HEK293T (cell line): ENCODE measurements at places on chromosomes 3 and 15.

GRCh38 chr3:114179575-114179974 is 723 bp upstream of the DRD3 start:
- DNase-seq, result no peak

DNA sequence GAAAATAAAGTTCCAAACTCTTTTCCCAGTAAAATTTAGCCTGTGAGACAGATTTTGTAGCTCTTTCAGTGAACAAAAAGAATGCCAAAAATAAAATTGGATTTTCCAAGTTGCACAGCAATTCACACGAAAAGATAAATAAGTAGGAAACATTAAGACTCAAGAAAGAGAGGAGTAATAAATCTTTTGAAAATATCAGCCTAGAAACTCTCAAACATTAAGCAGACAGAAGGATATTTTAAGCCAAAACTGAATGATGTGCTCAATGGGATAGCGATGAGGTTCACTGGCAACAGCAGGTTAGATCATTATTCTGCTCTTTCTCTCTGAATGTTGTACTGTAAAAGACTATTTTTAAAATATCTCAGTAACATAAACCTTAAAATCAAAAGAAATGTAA is 115.0 kb downstream of the STAG1 start:
- DNase-seq, result no peak

GRCh38 chr15:71790081-71790480 is 20.3 kb upstream of the NR2E3 start:
- no peak for DNase-seq

DNA sequence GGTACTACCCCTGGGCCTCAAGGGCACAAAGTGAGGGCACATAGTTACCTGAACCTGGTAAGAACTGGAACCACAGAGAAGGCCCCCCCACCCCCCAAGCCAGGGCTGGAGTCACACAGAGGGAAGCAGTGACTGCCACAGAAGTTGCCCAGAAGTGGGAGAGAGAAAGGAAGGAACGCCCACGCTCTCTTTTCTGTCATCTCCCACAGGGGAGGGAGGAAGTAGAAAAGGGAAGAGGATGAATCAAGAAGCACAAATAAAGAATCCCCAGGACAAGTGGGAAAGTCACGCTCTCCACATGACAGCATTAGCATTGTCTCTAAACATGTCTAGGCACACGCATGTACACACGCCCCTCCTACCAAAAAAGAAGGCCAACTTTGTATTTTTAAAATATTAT is 114.7 kb upstream of the FRMD4B start:
- no peak for DNase-seq

DNA sequence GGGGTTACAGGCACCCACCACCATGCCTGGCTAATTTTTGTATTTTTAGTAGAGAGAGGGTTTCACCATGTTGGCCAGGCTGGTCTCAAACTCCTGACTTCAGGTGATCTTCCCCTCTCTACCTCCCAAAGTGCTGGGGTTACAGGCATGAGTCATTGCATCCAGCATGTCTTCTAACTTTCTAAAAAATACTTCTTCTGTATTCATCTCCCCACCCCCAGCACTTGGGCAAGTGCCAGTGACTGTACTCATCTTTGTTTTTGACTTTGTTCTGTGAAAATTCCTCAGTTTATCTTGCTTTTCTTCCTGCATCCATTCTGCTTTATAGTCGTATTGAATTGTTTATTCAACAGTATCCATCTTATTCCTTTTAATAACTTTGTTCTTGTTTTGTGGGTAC is 47.6 kb downstream of the ARIH1 start:
- no peak for DNase-seq

DNA sequence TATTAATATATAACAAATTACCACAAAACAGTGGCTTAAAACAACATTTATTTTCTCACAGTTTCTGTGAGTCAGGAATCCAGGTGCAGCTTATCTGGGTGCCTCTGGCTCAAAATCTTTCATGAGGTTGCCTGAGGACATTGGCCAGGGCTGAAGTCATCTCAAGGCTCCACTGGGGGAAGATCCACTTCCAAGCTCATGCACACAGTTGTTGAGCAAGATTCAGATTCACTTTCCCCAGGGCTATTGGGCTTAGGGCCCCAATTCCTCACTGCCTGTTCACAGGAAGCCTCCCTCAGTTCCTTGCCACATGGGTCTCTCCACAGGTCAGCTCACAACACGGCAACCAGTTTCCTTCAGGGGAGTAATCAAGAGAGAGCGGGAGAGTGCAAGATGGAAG is 35.0 kb downstream of the RFTN1 start:
- no peak for DNase-seq

GRCh38 chr3:1442271-1442670 is 349.4 kb downstream of the CNTN6 start:
- DNase-seq, result no peak

- DNase-seq, result no peak
Observed at GRCh38 chr15:51163843-51164242, 69.1 kb upstream of the TNFAIP8L3 start.

GRCh38 chr15:29074045-29074444 is 188.3 kb downstream of the APBA2 start:
- no peak for DNase-seq

- DNase-seq, result no peak
Observed at GRCh38 chr15:93024716-93025624, 64.0 kb downstream of the RGMA start.

- peak; percentile 15 for DNase-seq
Observed at GRCh38 chr3:101695779-101696372, 9.4 kb upstream of the RPL24 start.

DNA sequence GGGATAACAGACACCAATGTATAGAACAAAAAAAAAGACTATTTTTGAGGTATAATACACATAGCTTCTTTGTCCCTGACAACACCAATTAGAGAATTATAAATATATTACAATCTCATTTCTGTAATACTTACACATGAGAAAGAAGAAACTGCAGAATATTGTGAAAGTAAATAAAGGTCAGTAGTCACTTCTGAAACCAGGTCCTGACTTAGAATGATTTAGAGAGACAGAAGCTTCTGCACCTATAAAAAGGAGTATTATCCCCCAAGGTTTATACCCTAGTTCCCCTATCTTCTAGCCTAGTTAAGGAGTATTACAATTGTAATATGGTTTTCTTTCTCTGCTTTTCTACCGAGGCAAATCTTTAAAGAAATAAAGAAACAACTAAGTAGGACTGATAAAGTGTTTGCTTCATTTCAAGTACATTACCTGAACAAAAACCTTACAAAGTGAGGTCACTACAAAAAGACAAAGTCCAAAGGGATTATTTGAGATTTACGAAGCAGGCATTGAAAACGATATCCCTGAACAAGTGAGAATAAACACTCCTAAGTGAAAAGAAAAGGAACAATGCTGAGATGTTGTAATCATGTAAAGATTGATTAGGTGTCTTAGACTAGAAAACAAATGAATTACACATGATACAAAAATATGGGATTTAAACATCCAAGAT is 103.0 kb downstream of the GBE1 start:
- DNase-seq, result no peak

DNA sequence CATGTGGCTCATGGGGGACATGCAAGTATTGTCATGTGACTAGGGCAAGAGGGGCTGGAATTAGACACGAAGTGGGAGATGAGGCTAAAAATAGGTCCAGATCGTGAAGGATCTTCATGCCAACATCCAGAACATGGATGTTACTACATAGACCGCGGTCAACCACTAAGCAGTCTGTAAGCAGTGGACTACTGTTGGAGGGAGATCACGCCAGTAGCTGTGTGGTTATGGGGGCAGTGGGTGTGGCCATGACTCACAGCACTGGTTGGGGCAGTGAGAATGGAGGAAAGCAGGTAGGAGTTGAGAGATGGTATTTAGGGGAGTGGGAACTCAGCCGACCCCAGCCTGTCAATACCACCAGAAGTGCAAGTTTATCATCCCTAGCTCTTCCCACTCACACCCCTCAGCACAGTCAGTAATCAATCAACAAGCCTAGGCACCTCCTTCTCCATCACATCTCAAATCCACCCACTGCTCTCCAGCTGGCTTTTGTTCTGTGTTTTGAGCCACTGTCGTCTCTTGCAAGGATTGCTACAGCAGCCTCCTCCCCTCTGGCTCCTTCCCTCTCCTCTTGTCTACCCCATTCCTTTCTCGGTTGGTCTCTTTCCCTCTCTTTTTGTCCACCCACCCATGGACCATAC is 107.2 kb upstream of the ABHD17C start:
- no peak for DNase-seq

DNA sequence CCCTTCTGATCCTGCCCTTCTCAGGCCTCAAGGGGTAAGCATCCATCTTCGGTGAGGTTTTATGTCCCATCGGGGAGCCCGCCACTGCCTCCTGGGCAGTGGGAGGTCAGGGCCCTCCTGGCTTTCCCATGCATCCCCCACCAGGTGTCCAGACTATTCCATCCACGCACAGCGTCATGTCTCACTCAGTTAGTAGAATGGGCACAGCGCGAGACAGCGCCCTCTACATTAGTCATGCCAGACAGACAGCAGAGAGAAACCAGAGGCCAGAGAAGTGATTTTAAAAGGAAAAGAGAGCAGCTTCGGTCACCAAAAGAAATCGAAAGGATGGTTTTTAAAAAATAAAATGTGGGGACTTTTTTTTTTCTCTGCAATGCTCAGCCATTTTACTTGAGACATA is 49.8 kb downstream of the ZDHHC3 start:
- DNase-seq, result no peak

- DNase-seq, result no peak
Observed at GRCh38 chr3:59995563-59995962, 945.7 kb upstream of the CFAP20DC start.

DNA sequence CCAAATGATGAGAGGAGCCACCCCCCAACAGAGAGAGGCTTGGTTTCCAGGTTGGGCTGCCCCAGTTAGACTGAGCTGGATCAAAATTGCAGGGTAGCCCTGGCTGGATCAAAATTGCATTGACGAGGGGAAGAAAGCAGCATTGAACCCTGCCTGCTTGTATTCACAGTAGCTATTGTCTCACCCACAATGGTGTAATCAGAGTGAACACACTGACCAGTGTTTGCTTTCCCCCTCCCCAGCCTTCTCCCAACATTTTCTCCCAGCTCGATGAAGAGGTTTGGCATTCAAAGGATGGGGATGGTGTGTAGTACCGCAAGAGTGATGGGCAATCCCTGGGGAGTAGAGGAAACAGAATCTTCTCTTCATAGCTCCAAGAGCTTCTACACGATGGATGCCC is 223.8 kb downstream of the ADAMTS9 start:
- DNase-seq, result no peak

GRCh38 chr3:81666502-81667121 is 94.8 kb downstream of the GBE1 start:
- peak; percentile 5 for DNase-seq

- no peak for DNase-seq
Observed at GRCh38 chr3:62019906-62020305, 353.4 kb downstream of the FEZF2 start.

GRCh38 chr3:147851062-147851461 is 441.9 kb downstream of the ZIC1 start:
- no peak for DNase-seq

DNA sequence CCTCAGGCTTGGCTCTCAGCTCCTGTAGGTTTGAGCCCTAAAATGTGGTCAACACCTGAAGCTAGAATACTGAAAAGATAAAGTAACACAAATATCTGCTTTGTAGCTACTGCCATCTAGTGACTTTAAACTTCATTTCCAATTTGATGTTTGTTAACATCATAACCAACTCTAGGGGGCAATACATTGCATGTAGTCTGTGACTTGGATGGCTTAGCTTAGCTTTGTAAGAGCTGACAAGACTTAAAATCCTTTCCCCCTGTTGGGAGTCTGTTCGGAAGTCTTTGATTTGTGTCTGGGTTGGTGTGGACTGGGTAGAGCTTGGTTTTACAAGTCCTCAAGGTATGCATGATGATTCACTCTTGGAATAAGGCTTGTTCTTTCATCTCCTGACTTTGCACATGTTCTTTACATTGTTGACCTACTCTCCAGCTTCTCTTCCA is 51.7 kb downstream of the SCN11A start:
- DNase-seq, result peak; percentile 49

DNA sequence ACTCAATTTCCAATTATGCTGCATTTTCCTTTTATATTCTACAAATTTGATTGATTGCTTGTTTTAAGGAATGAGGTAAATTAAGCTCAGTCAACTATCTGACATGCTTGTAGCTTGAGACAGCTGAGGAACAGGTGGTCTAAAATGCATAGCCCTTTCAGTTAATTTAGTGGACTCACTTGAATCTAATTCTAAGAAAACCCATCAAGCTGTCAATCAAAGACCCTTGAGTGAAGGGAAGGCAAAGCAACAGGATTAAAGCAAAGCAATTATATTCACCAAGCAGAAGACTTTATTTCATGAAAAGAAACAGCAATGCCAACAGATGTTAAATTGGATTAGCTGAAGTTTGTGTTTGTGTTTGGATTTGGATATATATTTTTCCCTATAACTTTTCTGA is 228.5 kb downstream of the ARPP21 start:
- no peak for DNase-seq

GRCh38 chr3:22098021-22098420 is 347.0 kb upstream of the ZNF385D start:
- DNase-seq, result no peak

DNA sequence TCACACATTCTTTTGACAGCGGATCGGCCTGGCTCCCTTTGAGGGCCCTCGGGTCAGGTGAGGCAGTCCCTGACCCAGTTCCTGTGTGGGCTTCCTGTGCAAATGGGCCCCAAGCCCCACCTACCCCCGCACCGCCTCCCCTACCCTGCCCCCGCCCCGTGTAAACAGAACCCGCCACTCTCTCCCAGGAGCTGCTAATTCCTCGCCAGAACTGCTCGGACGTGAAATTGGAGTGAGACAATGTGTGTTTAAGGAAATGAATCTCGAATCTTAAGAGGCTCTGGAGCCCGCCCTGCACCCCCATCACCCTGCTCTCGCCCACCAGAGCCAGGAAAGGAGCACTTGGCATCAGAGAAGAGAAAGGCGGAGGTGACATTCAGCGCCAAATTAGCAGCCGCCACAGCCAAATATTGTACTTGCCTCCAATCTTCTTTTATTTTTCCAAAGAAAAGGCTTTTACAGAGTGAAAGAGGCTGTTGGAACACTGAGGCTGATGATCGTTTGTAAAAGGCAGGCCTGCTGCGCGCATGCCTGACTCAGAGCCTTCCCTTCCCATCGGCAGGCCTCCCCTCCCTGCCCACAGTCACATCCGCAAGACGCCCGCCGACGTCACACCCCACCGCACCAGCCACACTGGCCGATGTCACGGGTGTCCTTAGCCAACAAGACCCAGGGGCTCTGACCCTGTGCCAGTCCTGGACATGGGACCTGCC is 53.1 kb downstream of the CACNA2D2 start:
- no peak for DNase-seq

GRCh38 chr3:167886690-167887089 is 151.2 kb downstream of the SERPINI1 start:
- DNase-seq, result no peak

DNA sequence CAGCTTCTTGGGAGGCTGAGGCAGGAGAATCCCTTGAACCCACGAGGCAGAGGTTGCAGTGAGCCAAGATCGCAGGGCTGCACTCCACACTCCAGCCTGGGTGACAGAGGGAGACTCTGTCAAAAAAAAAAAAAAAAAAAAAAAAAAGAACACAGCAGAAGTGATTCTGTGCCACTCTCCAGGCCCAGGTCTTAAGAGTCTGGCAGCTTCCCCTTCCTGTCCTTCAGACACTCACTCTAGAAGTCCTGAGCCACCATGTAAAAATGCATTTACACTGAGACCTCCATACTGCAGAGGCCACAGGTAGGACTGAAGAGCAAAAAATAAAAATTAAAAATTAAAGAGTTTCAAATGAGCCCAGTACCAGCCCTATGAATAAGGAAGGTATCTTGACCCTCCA is 11.8 kb upstream of the CDV3 start:
- DNase-seq, result no peak
